Activated CD4-positive, CD25-positive, alpha-beta regulatory T cell (primary cell): ENCODE measurements at places on chromosomes 12 and 14.

DNA sequence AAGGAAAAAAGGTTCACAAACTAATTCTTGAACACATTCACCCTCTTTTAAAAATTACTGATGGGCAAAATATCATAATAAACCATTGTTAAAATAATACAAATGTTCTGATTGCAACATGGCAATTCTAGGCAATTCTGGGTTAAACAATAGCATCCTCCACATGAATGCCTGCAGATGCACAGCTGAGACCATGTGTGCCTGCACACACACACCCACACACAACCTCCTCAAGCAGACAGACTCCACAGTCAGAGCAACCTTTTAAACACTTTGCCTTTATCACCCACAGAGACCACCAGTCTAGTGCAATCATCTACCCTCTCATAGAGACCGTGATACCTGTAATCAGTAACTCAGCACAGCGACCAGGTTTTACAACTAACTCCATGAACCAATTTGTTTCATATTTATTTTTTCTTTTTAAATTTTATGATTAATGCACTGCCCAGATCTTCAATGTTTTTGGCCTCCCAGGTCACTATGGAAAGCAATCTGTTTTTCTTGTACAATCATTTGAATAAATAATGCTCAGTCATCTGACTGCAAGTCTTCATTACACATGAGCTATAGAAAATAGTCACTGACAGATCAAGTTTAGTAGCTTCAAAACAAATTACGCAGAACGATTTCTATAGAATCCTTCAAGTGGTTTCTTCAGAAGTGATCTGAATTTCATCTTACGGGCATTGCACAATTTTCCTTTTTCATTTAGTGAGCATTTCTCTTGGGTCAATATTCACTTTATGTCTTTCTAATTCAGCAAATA lies 105.8 kb downstream of the PRKD1 start:
- DNase-seq: no peak

GRCh38 chr12:89994911-89995310 lies 286.3 kb upstream of the ATP2B1 start:
- no peak for DNase-seq

GRCh38 chr12:105522166-105522825 lies 191.8 kb downstream of the C12orf75 start:
- no peak for DNase-seq

GRCh38 chr12:46264057-46264456 lies 4.8 kb downstream of the SLC38A1 start:
- no peak for DNase-seq

GRCh38 chr12:95418142-95418541 lies 55.8 kb upstream of the METAP2 start:
- DNase-seq: no peak

- DNase-seq: no peak
These were observed 8.7 kb downstream of the NOC4L start for GRCh38 chr12:132152953-132153352.

GRCh38 chr14:92470215-92470614 lies 43.4 kb upstream of the RIN3 start:
- no peak for DNase-seq

- DNase-seq: no peak
These were observed 434.1 kb downstream of the NOVA1 start for GRCh38 chr14:26163761-26164160.

GRCh38 chr12:75960086-75960910 lies 71.3 kb downstream of the PHLDA1 start:
- DNase-seq: no peak

DNA sequence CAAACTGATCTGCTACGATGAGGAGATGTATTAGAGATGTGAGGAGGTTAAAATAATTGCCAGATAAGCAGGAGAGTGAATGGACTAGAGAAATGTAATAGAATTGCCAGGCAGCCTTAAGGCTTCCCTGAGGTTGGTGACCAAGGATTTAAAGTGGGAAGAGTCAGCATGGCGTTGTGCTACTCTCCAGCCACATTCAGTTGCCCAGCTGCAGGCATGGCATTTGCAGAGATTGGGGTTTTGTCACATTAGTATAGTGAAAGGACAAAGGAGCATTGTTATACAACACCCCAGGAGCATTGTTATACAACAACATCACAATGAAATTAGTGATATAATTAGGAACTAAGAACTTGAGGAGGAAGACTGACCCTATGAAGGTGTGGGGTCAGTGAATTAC lies 31.7 kb downstream of the MARK3 start:
- no peak for DNase-seq

DNA sequence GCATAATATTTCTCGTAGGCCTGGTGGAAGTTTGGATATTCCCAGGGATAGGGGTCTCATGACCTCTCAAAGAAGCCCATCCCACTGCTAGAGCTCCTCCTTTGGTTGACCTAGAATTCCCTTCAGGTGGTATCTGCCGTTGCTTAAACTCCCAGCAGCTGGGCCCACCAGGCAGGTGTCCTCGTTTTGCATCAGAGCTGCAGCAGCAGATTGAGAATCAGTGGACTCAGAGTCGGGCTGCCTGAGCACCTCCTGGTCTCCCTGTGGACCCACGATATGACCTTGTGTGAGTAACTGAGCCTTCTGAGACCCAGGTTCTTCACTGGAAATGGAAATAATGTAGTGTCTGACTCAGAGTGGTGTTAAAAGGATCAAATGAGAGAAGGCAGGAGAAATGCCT lies 132.7 kb downstream of the PAPOLA start:
- DNase-seq: no peak

DNA sequence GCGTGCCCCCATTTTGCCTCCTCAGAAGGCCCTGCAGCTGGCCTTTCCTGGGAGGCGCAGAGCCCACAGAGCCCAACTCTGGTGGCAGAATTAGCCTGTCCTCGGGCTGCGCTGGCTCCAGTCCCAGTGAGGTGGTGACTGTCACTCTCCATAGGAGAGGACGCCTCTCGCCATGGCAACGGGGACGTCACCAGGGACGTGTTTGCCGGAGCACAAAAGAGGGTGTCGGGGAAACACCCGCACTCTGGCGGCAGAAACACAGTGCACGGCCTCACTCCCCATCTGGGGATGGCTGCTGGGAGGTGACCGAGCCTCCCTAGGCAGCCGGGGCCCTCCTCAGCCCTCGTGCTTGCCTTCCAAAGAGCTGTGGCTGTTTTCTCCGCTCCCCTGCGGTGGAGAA lies 50.2 kb upstream of the NCOR2 start:
- no peak for DNase-seq

DNA sequence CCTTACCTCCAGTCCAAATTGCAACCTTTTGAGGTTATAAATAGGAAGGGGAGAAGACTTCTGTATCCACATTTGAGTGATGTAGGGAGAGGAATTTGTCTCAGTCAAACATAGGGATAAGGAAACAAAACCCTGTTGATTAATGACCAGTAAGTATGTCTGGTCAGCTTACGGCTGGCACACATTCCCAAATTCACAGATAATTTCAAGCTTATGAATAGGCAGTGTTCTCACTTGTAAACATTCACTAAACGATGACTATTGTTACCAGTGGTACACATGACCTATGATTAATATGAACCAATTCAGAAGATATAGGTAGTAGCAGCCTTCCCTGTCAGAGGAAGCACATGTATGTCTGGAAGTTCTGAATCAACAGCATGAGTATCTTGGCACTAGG lies 33.0 kb upstream of the SLC5A8 start:
- DNase-seq: no peak

GRCh38 chr14:51228890-51229289 lies 11.2 kb upstream of the TMX1 start:
- DNase-seq: no peak

- no peak for DNase-seq
These were observed 81.1 kb downstream of the ZFP36L1 start for GRCh38 chr14:68711561-68712309.

DNA sequence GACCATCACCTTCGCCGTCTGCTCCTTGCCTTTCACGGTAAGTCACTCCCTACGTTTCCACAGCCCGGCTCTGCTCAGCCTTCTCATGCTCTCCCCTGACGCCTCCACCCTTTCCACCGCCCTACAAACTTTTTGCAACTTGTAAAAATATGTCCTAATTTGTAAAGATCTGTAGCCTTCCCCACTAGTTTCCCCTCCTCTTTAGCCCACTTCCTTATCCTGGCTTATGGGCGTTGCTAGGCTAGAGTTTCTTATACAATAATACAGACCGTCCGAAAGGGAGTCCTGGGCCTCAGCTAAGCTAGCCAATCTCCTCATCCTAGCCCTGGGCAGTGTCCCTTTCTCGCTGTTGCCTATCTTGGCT lies 1.2 kb downstream of the PTGER2 start:
- no peak for DNase-seq

GRCh38 chr12:56330936-56331490 lies 2.8 kb downstream of the PAN2 start:
- DNase-seq: no peak

DNA sequence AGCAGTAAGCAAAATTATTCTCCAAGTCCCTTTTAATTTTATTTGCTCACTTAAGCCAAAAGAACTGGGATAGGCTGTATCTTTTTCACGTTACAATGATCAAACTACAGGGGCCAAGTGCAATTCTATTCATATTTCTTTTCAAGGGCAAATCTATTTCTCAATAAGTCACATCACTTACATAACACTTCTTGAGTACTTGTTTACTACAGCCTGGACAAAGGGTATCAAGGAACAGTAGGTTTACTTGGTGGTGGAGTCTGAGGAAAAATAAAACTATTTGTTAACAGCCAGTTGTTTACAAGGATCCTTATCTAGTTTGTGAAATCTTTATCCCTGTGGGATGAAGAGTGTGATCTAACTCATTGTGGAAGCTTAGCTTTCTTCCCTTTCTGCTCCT lies 72.1 kb downstream of the PDE3A start:
- no peak for DNase-seq

DNA sequence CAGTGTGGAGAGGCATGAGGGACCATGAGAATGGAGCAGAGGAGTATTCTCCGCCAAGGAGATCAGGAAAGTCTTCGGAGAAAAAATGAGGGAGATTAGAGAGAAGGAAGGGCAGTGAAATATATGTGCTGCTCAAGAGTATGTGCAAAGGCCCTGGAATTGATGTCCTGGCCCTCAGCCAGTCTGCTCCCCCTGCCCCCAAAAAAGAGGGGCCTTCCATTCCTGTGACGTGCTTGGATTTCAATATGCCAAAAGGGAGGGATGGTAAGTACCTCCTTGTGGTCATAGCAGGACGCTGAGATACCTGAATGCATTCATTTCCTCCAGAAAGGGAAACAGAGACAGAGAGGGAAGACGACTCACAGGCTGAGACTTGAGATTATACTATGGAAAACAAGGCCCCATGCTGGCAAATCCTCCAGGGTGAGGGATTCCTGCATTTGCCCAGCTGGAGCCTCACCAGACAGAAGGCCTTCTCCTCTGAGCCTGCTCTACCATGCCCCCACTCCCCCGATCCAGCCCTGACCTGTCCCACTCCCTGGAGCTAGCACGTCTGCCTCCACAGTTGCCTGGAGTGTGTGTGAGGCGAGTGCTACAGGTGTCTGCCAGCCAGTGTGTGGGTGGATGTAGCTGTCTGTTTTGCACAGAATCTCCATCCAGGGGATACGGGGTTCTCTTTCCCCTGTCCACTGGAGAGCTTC lies 3.9 kb upstream of the RARG start:
- DNase-seq: no peak

GRCh38 chr12:80441921-80442320 lies 2.1 kb upstream of the PTPRQ start:
- DNase-seq: no peak

- DNase-seq: no peak
These were observed 23.1 kb upstream of the WDR20 start for GRCh38 chr14:102116361-102117180.

DNA sequence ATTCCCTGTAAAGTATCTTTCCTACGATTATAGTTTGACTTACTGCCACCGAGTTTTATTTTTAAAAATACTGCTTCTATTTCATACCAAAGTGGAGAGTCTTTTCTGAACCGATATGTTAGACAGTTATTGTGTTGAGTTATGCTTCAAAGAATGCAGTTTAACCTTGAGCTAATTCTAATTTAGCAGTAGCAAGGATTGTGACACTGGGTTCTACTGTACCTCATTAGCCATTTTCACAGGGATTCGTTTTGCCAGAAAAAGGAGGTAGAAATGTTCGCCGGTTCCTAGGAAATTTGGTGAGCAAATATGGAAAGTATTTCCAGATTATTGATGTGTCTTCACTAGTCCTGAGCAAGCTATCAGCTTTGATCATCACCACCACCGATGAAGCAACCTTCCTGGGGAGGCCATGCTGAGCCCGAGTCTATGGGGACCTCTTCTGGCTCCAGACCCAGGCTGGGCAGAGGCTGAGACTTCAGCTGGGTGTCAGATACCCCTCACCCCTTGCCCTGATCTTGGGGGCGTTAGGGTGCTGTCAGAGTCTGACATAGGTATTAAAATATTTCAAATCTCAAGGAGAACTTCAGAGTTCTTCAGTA lies 13.6 kb downstream of the GLRX5 start:
- no peak for DNase-seq

- peak; percentile 77 for DNase-seq
These were observed at the start of gene SLC38A1 for GRCh38 chr12:46268583-46269428. TSS of gene SLC38A1 (minus strand) at chr12:46269043. CDS start at chr12:46239800, 29,243 bp downstream.

- DNase-seq: no peak
These were observed 5.1 kb downstream of the BCL7A start for GRCh38 chr12:122026706-122027333.

DNA sequence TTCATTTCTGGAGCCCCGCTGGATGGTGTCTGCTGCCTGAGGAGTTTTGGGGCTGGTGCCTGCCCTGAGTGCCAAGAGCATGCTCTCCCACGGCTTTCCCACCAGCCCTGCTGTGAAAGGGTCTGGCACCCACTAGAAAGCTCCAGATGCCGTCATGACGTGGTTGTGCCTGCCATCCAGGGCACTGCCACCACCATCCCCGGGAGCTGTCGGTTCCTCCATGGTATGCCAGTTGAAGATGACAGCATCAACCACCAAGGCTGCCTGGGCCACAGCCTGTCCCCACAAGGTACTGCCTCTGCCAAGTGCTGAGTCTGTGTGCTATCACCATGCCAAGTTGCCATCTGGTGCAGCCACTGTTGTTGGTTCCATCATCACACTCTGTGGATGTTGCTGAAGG lies 85.9 kb downstream of the TTC8 start:
- DNase-seq: no peak

DNA sequence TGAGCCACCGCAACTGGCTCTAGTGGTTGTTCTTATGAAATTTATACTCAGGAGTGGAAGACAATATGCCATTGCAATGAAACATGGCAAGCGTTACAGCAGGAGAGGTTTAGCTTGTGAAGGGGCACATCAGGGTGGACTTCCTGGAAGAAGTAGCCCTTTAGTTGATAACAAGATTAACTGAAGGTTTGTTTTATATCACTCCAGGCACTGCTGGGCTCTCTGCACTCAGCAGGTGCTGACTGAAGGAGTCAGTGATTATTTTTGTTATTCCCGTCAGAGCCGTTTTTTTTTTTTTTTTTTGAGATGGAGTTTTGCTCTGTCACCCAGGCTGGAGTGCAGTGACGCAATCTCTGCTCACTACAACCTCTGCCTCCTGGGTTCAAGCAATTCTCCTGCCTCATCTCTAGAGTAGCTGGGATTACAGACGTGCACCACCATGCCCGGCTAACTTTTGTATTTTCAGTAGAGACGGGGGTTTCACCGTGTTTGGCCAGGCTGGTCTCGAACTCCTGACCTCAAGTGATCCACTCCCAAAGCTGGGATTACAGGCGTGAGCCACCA lies 17.6 kb upstream of the GPR68 start:
- no peak for DNase-seq
